Daoy (cell line): ENCODE measurements at places on chromosomes 13 and 19. TPM values are rescaled to one million over a fixed set of nuclear protein-coding genes. Genes with fewer than 3 reads are reported as not detected.

Gene TMEM86B
- total RNA-seq = 0.95 and 1.8 TPM in 2 replicates

Gene BST2
- 0.83 and 4.4 TPM in 2 replicates for total RNA-seq

Gene F10
- total RNA-seq = not detected in 2 replicates

Gene ZNF497
- total RNA-seq = 1.5 and 2.7 TPM in 2 replicates

Gene AKT1S1
- 9.6 and 10.5 TPM in 2 replicates for total RNA-seq

Gene PABPC3
- total RNA-seq = 0.63 TPM in 1 of 2 replicates, not detected in the other

Gene COLGALT1
- 58.8 and 60.5 TPM in 2 replicates for total RNA-seq

Gene SLC7A9
- not detected in 2 replicates for total RNA-seq

Gene FLT3
- total RNA-seq = 1.0 and 1.8 TPM in 2 replicates

Gene KLK12
- total RNA-seq = not detected in 2 replicates

Gene APOC1
- 4.4 and 24.5 TPM in 2 replicates for total RNA-seq

Gene VSTM2B
- not detected in 2 replicates for total RNA-seq

Gene ZNF730
- 2.0 and 4.2 TPM in 2 replicates for total RNA-seq

Gene SLC25A41
- not detected in 2 replicates for total RNA-seq

Gene LILRA6
- not detected in 2 replicates for total RNA-seq

Gene PSG2
- total RNA-seq = not detected in 2 replicates

Gene SLC17A7
- not detected in 2 replicates for total RNA-seq

Gene PEAK3
- total RNA-seq = not detected in 2 replicates

Gene PBX4
- total RNA-seq = 0.42 and 1.9 TPM in 2 replicates

Gene ITM2B
- 50.7 and 58.0 TPM in 2 replicates for total RNA-seq

Gene VMAC
- 0.89 and 1.7 TPM in 2 replicates for total RNA-seq

Gene CD33
- 21.8 and 22.4 TPM in 2 replicates for total RNA-seq

Gene ARHGAP45
- total RNA-seq = 4.3 and 11.6 TPM in 2 replicates

Gene ARRDC2
- 25.6 and 35.7 TPM in 2 replicates for total RNA-seq

Gene RETN
- total RNA-seq = not detected in 2 replicates

Gene POLRMT
- total RNA-seq = 92.3 and 96.8 TPM in 2 replicates

Gene CYP4F2
- not detected in 2 replicates for total RNA-seq

Gene CAPS
- total RNA-seq = 1.6 and 1.8 TPM in 2 replicates

Gene KPTN
- total RNA-seq = 3.3 and 6.5 TPM in 2 replicates

Gene SYT5
- total RNA-seq = 0.12 TPM in 1 of 2 replicates, not detected in the other

Gene VSTM1
- total RNA-seq = not detected in 2 replicates
